AG20443 (cell line): ENCODE measurements at places on chromosomes 6 and 20.

- peak; percentile 90 for DNase-seq
These were observed 40.6 kb downstream of the TOX2 start for GRCh38 chr20:43955062-43955749.

DNA sequence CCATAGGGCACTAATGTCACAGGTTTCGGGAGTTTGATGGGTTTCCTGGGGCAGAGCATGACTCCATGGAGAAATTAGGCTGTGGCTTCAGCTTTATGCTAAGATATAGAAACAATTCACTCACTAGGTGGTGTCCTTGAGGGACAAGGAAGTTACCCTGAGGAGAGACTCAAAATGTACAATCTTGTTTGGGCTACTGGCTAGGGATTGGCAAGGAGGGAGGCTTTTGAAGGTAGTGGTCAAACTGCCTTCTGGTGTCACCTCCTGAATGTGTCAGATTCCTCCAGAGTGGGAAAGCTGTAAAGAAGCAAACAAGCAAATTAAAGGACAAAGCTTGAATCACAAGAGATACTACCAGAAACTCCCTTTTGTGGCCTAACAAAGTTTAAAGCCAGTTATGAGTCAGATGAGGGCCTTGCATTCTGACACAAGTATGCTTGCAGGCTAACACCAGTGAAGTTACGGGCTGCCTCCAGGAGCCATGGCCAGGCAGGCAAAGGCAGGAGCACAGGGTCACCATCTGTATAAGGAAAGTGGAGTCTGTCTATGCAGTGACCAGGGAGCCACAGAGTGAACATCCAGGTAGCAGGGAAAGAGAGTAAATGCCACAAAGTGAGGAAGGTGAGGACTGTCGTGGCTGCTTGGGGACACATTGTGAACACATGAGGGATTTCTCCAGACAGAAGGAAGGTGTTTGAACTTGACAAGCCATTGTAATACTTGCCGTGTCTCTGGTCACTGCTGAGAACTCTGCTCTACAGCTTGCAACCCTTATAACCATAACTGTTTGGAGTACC lies 107.7 kb upstream of the DTNBP1 start:
- DNase-seq: peak; percentile 48

DNA sequence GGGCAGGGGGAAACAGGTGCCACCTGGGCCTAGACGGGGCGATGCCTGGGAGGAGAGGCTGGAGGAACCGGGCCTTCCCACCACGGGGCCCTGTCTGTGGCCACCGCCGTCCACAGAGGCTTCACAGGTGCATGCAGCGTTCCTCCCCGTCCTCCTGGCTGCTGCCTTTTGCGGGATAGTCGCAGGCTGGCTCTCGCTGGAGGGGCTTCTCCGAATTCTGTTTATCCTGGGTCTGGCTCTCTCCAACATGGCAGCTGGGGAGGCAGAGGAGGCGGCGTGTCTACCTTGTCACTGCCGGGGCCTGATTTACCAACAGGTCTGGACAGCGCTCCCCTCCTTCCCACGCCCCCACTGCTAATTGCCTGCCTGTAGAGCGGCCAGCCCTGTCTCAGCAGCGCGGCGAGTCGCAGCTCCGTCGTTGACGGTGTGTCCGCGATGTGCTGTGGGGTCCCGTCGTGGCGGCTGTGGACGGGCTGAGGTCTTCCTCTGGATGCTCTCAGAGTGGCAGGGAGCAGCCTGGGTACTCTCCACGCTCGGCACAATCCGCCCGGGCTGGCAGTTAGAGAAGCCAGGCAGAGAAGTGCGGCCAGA lies 262.9 kb downstream of the TAF4 start:
- DNase-seq: no peak

DNA sequence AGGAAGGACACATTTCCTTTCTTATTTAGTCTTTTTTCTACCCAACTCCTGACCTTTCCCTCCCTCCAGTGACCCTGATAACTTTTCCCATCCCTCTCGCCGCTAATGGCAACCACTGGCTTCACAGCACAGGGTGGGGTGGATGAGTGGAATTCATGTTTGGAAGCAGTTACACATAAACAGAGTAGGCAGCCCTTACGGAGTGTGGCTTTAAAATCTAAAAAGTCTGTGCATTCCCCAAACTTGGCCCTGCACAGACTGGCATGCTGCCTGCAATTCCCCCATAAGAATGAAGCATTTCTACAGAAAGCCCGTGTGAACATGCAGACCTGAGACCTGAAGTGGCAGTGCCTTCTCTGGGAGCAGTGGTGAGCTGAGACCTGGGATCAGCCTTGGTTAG lies 275.9 kb upstream of the PRND start:
- DNase-seq: peak; percentile 58

DNA sequence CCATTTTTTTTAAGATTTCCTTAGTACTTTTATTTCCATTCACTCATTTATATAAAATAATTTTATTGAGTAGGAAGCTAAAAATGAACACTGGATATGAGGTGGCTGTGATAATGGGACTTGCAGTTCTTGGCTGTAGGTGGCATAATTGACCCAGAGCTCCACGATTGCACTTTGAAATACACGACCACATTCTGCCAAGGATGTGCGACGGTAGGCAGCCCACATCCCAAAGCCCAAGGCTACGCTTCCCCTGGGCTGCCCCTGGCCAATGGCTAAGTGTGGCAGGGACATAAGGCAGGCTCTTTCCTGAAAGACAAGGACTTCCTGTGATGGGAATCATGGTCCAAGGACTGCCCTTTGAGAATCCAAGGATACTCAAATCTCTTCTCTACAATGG lies 43.7 kb upstream of the ADTRP start:
- DNase-seq: no peak

DNA sequence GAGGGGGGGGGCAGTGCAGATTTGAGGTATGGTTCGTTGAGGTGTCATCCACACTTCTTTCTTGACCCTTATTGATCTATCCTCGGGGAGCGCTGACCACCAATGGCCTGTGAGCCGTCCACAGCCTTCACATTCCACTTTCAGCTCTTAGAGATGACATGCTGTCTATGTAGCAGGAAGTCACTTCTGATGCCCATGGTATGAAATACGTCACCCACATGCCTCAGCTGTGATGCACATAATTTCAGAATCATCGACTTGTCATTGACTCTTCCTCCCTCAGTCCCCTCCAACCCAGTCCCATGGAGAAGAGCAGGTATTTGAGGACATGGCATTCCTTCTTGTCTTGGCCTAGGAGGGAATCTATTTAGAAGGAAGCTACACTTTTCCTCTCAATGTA lies 4.7 kb upstream of the ADGRF5 start:
- peak; percentile 22 for DNase-seq

- no peak for DNase-seq
These were observed 45.0 kb downstream of the LIN28B start for GRCh38 chr6:105001906-105002305.

DNA sequence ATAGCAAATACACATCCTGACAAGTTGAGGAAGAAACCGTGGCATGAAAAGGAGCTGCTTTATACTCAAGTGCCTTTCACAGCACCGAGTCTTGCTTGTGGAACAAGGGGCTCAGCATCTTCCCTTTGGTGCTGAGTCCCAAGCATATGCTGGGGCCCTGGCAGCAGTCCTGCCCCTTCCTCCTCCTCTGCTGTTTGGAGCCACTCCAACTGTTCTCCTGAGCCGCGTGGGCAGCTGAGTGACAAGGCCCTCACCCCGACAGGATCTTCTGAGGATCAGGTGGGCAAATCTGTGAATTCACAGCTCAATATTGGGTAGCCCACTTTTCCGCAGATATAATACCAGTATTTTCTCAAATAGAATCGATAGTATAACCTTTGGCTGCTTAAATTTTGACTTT lies 24.7 kb downstream of the DACT2 start:
- DNase-seq: no peak

- DNase-seq: peak; percentile 64
These were observed 960 bp downstream of the ATP9A start for GRCh38 chr20:51766994-51767866.

GRCh38 chr20:44039741-44040140 lies 125.1 kb downstream of the TOX2 start:
- no peak for DNase-seq

GRCh38 chr6:129369737-129370136 lies 340.2 kb downstream of the ARHGAP18 start:
- DNase-seq: no peak

DNA sequence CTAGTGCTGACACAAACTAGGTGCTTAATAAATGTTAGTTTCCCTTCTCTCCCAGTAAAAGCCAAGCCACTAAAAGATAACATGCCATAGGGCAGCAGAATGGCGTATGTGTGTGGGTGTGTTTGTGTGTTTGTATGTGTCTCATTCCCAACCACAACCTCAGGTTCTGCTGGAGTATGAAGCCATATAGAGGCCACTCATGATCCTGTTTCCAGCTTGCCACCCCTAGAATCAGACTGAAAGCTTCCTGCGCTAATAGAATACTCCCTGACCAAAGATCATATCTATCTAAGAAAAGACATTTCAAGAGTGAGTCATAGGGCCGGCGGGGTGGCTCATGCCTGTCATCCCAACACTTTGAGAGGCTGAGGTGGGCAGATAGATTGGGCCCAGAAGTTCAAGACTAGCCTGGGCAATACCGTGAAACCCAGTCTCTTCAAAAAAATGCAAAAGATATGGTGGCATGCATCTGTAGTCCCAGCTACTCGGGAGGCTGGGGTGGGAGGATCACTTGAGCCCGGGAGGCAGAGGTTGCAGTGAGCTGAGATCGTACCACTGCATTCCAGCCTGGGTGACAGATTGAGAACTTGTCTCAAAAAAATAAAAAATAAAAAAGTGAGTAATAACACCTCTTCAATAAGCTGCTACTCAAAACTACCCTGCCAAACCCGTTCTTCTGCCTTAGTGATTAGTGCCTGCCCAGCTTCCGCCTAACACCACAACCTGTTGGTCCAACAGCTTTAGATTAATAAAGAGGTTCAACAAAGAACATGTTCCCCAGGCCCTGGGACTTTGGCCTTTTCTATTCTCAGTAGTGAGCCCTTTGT lies 11.8 kb upstream of the SNRPC start:
- no peak for DNase-seq

DNA sequence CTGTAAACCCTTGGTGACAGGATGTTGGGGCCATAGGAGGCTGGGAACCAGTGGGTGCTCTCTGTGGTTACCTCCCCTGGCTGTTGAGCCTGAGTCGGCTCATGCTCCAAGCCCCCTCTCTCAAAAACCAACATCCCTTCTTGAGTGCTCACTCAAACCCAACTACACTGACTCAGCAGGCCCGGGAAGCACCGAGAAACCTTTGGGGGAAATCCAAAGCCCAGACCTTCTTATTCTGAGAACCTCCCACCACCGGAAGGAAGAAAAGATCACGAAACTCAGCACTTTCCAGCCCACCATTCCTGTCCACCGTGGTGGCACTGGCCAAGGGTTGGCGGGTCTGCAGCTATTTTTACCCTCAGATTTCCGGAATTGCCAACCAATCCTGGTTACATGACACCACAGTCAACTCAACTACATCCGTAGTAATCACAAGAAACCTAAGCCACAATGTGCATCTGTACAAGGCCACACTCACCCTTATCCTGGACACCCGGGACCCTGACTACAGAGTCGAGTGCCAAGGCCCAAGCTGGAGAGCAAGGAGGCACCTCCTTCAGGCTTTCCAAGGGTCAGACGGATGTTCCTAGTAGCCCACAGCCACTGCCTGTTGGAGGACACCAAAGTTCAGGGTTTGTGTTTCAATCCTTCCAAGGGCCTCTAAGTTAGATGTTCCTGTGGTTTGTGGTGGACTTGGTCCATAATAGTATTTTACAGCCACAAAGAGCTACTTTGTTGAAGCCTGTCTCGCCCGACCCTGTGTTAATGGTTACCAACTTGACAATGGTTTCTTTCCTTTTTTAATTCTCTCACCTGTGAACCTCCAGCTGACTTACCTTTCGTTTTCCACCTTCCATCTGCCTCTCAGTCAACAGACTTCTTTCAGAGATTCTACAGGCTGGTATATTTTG lies 317.0 kb downstream of the CDC5L start:
- DNase-seq: no peak

DNA sequence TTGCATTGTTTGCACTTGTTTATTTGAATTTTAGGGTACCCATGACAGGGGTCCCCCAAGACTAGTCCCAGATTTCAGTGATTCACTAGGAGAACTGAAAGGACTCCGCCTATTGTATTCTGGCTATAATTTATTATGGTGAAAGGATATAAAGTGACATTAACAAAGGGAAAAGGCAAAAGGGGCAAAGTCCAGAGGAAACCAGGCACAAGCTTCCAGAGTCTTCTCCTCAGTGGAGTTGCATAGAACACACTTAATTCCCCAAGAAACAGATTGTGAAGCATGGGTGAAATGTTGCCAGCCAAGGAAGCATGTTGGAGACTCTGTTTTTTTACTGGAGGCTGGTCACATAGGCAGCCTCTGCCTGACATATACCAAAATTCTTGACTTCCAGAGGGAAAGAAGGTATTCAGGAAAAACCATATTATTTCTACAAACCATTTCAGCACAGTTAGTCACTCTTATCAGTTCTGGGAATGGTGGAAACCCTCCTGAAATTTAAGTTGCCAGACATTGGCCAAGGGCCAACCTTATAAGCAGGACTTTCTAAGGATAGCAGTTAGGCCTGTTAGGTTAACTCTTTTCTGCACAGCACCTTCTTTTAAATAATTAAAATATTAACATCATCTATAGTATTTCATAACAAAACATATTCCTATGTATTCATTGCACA lies 71.8 kb downstream of the FIG4 start:
- no peak for DNase-seq

DNA sequence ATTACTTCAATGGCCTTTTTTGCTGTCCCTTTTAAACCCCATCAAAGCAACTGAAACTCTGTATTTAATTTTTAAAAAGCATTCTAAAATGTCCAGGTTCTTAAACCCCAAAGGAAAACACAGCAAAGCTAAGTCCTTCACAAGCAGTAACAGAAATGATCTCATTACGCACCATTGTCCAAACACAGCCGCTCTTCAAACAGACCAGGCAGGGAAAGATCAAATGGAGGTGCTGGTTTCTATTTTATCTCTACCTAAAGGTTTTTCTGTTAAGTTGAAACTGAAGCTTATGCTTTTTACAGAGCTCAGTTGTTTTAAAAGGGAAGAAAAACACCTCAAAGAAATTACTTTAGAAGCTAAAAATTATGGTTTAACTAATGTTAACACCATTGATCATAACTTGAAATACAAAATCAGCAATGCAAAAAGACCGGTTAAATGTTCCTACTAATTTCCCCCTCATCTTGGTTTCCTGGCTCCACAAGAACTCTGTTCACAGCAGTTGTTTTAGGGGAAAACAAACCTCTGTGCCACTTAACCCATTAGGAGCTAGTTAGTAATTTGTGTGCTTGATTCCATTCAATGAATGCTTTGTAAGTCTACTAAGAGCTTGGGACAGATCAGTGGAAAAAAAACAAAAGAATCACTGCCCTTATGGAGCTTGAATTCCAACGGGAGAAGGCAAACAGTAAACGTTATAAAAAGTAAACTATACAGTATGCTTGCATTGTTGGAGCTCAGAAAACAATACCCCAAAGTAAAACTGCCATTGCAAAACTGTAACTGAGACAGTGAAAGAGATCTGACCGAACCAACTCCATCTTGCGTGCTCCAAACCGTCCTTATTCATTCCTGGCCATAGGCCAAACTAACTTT lies 87.4 kb downstream of the CD24 start:
- no peak for DNase-seq

GRCh38 chr6:133040094-133040802 lies 200.9 kb upstream of the EYA4 start:
- DNase-seq: peak; percentile 24
